ENCODE measurements at places on chromosomes 2 and 18.

DNA sequence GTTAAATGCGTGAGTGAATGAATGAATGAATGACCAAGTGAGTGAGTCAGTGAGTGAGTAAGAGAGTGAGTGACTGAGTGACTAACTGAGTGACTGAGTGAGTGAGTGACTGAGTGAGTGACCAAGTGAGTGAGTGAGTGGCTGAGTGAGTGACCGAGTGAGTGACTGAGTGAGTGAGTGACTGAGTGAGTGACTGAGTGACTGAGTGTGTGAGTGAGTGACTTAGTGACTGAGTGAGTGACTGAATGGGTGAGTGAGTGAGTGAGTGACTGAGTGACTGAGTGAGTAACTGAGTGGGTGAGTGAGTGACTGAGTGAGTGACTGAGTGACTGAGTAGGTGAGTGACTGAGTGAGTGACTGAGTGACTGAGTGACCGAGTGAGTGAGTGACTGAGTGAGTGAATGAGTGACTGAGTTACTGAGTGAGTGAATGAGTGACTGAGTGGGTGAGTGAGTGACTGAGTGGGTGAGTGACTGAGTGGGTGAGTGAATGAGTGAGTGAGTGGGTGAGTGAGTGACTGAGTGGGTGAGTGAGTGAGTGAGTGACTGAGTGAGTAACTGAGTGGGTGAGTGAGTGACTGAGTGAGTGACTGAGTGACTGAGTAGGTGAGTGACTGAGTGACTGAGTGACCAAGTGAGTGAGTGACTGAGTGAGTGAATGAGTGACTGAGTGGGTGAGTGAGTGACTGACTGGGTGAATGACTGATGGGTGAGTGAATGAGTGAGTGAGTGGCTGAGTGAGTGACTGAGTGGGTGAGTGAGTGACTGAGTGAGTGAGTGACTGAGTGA lies 11.3 kb downstream of the MAL start:
- DNase-seq = no peak

- no peak for DNase-seq
These were observed 32.6 kb upstream of the KCMF1 start for GRCh38 chr2:84938194-84938879.

DNA sequence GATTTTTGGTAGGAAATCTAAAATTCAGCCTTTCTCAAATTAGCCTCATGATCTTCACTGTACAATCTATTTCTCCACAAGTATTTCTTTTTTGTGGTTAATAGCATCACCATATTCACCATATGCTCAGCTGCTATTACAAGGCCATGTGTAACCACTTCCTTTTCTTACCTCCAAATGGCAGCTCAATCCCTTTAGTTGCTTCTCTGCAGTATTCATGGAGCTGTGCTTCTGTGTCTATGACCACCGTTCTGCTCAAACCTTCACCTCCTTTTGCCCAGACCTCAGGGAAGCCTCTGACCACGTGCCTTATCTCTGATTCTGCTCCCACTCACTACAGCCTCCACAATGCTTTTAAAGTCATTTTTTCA lies 126.7 kb upstream of the TMEM200C start:
- DNase-seq = no peak

GRCh38 chr2:132608311-132608710 lies 61.7 kb downstream of the LYPD1 start:
- no peak for DNase-seq

GRCh38 chr2:187689372-187689771 lies 135.1 kb upstream of the TFPI start:
- DNase-seq = peak; percentile 23

DNA sequence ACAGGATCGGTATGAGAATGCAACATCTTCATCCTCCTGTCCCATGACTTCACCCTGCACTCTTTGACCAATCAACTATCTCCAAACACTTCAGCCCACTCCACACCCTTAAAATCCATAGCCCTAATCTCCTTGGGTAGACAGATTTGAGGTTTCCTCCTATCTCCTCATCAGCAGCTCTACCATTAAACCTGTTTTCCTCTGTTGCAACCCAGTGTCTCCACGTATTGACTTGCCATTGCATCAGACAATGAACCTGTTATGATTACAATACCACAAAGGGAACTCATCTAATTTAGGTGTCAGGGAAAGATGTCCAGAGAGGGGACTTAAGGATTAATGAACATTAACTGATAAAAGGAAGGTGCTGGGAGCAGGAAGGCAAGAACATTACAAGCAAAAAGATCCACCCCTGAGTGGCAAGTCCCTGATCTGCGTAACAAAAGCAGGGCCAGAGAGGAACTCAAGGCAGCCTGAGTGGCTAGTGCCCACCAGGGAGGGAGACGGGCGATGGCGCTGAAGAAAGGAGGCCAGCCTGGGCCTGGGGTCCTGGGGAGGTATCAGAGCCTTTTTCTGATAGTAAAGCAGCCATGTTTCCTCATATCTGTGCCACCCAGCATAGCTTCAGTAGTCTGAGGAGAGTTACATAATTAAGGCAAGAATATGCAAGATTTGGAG lies 44.6 kb downstream of the AKAIN1 start:
- no peak for DNase-seq

- DNase-seq = no peak
These were observed 53.4 kb downstream of the SPIRE1 start for GRCh38 chr18:12604445-12605007.

GRCh38 chr2:73295751-73296400 lies 2.5 kb upstream of the EGR4 start:
- no peak for DNase-seq

DNA sequence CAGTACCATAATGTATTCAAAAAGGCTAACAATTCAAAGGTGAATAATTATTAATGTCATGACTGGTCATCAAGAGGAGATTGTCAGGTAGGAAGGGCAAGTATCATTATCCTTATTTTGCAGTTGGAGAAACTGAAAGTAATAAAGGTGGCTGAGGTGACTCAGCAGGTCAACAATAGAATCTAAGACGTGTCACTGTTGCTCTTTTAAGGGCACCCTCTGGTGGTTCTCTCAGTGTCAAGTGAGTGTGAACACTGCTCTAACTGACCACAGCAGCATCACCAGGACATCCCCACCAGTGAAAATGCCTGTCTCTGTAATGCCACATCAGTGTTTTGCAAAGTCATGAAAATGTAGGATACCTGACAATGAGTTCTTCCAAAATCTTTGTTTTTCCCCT lies 69.7 kb downstream of the DCC start:
- no peak for DNase-seq

GRCh38 chr2:64865831-64866345 lies 123.3 kb upstream of the SLC1A4 start:
- DNase-seq = no peak

- no peak for DNase-seq
These were observed 153.3 kb downstream of the ZNF236 start for GRCh38 chr18:76975577-76976110.

DNA sequence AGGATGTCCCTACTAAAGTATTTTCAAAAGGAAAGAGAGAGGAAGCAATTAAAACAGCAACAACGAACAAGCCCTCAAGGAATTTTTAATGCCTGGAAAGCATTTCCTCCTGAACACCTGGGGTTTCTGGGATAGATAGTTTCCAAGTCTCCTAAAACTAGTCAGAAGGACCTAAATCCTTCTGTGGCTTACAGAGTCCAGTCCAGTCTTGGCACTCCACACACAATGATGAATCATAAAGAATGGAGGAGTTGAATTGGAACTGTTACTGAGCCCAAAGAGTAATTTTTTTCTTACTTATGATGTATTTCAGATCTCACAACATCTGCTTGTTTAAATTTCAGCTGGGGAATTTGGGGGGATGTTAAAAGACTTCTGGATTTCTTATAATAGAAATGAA lies 144.6 kb upstream of the SETBP1 start:
- DNase-seq = peak; percentile 84

- DNase-seq = peak; percentile 83
These were observed 178.7 kb downstream of the EN1 start for GRCh38 chr2:118668431-118669424.

DNA sequence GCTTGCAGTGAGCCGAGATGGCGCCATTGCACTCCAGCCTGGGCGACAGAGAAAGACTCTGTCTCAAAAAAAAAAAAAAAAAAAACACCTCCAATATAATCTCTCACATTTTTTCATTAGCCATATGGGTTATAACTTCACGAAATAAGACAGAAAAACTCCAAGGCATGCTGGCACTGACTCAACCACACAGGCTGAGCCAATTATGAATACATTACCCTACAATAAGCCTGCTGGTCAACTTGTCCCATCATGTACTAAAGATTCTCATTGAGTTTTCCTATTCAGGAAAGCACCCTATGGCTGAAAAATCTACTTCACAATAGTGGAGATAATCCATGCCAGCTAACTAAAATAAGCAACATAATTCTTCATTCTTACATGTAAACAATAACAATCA lies 12.8 kb upstream of the MAP3K20 start:
- DNase-seq = no peak

- peak; percentile 47 for DNase-seq
These were observed 18.9 kb upstream of the THOC1 start for GRCh38 chr18:286515-287310.

DNA sequence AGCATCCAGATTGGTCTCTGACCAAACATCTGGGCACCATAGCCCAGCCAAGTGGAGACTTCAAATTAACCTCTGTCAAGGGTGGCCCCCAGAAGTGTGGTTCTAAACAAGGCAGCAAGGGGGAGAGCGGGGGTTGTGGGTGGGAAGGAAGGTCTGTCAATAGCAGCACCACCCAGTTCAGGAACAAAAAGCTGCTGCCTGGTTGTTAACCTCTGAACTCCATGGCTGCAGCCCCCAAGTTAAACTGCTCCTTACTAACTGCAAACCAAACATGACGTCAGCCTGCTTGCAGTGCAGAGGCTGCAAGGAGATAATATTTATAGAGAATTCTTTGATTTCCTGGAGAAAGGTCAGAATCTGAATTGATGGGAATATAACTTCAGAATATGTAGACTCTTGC lies 76.5 kb downstream of the ARL4C start:
- DNase-seq = no peak
